ENCODE measurements at places on chromosomes 6 and 20. TPM values are rescaled to one million over a fixed set of nuclear protein-coding genes. Genes with fewer than 3 reads are reported as not detected.
A peak's percentile ranks its signal among the peaks of the same experiment; 100 is the strongest.

GRCh38 chr6:21033575-21034026 lies 499.3 kb downstream of the CDKAL1 start:
- no peak for DNase-seq

PAQR8 gene
- total RNA-seq = 14.9 TPM

DNA sequence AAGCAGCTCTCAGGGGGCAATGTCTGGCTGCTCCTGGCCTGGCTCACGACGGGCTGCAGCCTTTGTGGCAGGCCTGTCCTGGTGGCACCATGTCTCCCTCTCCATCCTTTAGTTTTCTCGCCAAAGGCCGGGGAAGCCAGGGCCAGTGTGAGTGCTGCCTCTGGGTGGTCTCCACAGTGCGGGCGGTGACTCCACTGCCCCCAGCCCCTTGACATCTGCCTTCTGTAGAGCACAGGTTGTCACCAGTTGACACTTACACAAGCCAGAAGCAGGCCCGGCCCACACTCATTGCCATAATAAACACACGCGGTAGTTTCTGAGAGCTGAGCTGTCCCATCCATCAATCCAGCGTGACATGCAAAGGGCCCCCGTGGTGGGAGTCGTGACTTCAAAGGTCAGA lies 219.5 kb downstream of the TFAP2C start:
- no peak for DNase-seq

DNA sequence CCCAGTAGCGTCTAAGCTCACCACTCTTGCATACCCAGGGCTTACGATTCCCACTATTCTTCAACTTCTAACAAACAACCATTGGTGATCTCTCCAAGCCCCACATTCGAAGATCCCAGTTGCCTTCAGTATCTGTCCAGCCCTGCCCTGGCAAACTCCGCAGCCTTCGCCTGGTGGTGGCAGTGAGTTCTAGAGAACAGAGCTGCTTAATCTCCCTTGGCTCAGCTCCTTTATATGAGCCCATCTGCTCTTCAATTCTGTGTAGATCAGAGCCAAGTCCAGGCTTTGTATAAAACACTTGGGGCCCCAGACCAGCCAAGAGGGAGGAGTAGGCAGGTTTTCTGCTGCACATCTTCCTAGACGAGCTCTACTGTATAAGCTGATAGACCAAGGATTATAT lies 193.3 kb downstream of the PHACTR1 start:
- DNase-seq = no peak

SLC24A3 gene
- total RNA-seq = 0.18 TPM

DNA sequence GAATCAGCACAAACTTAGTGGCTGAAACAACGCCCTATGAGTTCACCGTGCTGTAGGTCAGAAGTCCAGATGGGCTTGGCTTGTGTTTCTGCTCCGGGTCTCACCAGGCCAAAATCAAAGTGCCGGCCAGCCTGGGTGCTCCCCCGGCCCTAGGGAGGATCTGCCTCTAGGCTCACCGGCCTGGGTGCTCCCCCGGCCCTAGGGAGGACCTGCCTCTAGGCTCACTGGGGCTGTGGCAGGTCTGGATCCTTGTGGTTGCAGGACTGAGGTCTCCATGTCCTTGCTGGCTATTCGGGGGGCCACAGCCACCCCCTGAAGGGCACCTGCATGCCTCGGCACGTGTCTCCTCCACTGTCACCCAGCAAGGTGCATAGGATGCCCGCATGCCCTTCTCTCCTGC lies 216.3 kb downstream of the TAF4 start:
- no peak for DNase-seq

KIF13A gene
- 57.5 TPM for total RNA-seq

DNA sequence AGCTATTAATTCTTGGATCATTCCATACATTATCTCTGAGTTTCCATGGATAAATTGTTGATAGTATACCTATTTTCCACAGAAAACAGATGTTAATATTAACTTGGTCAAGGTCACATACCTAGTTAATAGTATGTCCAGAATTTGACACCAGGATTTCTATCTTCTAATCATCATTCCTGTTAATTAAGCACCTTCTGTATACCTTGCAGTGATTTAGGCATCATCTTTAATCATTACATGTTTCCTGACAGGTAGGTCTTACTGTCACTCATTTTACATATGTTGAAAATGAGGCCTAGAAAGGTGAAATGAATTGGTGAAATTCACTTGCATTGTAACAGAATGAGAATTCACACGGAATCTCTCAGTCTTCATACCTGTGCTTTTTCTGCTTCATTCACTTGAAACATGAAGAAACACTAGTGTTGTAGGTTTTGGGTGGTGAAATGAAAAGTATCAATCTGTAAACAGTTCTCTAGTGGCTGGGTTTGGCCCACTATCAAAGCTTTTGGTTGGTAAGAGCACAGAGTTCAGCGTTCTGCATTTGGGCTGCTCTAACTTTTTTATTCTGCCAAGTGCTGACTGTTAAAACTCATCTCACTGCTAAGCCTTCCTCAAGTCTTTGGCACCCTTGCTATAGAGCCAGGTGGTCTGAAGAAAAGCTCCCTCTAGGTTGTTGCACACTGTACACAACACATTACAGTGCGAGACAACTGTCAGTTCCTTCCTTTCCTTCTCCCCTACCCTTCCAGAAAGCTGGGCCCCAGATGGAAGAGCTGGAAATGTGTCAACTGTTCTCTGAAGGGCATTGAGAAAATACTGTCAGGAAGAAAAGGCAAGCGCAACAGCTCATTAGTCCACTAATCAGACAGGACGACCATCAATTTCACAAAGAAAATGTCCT lies 57.8 kb upstream of the C20orf144 start:
- no peak for DNase-seq

- DNase-seq = peak; percentile 4
These were observed 2.6 kb upstream of the MUC22 start for GRCh38 chr6:31007694-31008093.

DNA sequence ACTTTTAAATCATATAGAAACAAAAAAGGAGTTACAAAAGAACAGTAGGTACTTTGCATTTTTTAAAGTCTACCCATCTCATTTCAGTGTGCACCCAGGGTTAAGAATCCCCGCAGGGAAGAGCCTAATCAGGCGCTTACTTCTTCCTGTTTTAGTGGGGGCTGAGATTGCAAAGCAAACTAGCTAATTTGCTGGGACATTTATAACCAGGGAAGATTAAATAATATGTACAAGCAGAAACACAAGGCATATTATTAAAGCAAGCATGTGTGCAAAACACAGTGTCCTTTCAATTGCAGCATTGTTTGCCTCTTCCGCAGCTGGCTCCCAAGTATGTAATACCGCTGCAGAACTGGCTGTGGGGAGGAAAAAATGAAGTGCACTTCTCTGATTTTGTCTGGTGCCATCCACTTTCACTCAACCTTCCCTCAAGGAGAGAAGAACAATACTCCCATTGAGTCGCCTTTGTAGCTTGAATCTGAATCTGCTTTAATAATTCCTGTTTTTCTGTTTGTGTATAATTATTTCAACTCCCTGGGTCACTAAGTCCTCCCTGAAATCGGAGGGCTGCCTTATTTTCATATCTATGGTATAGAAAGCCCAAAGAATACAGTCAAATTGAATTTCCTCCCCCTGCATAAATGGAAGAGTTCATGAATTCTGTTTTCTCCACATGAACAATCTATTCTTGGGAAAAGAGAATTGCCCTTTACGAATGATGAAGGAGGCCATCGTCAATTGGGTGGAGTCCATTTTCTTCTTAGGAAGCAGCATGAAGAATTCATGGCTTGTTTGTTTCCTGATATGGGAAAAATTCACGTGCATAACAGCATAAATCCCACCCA lies 23.3 kb upstream of the BCAS1 start:
- DNase-seq = no peak

KIF25 gene
- total RNA-seq = not detected

BEND6 gene
- 0.53 TPM for total RNA-seq
